NCI-H524 treated with DMSO at 0.1 percent for 48 hours (cell line): ENCODE measurements at places on chromosomes 2 and 18.

GRCh38 chr18:23131693-23132319, 3.5 kb upstream of the CABLES1 start:
- DNase-seq = no peak

- no peak for DNase-seq
Observed at GRCh38 chr2:212537726-212538304, 787 bp downstream of the ERBB4 start.

- DNase-seq = no peak
Observed at GRCh38 chr2:185278761-185279160, 459.8 kb upstream of the FSIP2 start.

DNA sequence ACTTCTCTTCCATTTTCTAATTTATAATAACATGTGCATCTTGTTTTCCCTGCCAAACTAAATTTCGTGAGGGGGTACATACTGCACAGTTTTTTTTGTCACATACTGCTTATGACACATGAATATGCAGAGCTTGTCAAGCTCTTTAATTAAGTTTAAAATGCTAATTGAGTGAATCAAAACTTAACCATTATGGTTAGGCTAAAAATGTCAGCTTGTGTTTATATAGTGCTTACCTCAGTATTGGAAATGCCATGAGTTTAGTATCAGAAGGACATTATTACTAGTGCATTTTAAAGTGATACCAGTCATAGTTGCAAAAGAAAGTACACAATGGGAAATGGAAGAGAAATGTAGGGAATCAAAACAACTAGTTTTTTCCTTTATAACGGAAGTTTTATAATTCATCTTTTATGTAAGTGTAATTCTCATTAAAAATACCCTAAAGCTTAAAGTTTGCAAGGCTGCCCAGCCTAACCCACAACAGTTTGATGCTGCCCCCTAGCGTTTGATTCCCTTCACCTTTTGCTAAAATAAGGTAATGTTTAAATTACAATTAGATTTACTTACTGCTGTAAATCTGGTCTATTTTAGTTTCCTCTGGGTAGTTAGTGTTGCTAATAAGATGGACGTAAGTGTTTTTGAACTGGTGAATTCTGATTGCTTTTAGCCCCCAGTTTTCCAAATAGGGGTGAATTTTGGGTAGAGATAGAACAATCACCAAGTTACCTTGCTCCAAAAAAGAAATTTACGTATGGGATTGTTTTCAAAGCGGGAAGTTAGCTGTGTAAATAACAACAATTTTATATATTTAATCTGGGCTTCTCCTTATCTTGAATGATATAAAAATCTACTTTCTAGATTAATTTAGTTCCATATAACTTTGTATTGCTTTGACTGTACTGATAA, 3.2 kb downstream of the SLC39A10 start:
- DNase-seq = no peak

GRCh38 chr2:153138651-153139375, 339.7 kb downstream of the RPRM start:
- no peak for DNase-seq

GRCh38 chr2:232038251-232038880, 76.9 kb downstream of the DIS3L2 start:
- no peak for DNase-seq

- DNase-seq = no peak
Observed at GRCh38 chr18:172361-172760, 14.0 kb downstream of the USP14 start.

- DNase-seq = no peak
Observed at GRCh38 chr18:31303771-31304170, 14.2 kb upstream of the DSG1 start.

DNA sequence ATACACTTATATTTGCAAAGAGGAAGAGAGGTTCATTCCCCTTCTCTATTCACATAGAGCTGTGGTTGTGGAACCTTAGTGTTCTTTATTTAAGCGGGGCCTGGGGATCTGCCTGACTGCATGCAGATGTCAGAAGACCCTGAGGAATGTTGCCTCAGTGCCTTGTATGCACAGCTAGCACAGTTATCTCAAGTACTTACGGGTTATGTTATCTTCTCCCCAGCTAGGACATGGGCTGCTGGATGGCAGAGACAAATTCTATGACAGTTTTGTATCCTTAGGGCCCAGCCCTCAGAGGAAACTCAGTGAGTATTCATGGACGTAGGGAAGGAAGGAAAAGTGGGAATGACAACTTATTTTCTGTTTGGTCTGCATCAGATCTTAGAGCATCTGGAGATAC, 37.7 kb upstream of the RTN4 start:
- no peak for DNase-seq

- DNase-seq = no peak
Observed at GRCh38 chr2:98912221-98912851, 23.7 kb downstream of the CRACDL start.

- no peak for DNase-seq
Observed at GRCh38 chr2:199663157-199663556, 187.8 kb downstream of the FTCDNL1 start.

DNA sequence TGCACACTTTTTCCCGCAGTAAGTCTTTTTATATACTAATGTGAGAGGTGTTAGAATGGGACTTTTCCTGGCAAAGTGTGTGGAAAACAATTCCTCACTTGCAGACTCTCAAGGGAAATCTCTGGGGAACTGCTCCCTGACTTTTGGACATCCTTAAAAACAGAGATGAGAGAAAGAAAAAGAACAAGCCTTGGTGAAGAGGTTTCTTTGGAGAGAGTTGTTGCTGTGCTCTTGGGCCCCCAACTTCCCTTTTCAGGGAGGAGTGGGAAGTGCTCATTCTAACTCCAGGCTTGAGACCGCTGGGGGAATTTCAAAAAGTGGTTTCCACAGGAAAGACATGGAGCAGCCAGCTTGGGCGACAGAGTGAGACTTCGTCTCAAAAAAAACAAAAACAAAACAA, 142.6 kb upstream of the SPRED2 start:
- no peak for DNase-seq

- DNase-seq = no peak
Observed at GRCh38 chr2:133766164-133766832, 198.0 kb upstream of the NCKAP5 start.

GRCh38 chr2:165203689-165204559, at the start of gene SCN3A:
Gene SCN3A (minus strand): TSS chr2:165204050. CDS start chr2:165176394, 27,656 bp downstream.
- peak; percentile 30 for DNase-seq

GRCh38 chr18:48228301-48228715, 180.9 kb downstream of the ZBTB7C start:
- DNase-seq = no peak

DNA sequence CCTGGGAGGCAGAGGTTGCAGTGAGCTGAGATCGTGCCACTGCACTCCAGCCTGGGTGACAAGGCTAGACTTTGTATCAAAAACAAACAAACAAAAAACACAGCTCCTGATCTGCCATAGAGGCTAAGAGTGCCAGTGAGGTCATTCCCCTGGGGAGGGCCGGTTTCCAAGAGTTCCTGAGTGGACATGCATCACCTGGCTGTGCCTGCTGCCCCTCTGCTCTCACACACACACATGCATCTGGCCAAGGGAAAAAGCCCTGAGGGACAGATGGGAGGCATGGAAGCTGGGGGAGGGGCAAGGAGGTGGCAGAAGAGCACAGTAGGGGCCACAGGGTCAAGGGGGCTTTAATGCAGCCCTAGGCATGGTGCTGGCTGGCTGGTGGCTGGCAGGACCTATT, 60.4 kb downstream of the ZBTB7C start:
- peak; percentile 16 for DNase-seq

DNA sequence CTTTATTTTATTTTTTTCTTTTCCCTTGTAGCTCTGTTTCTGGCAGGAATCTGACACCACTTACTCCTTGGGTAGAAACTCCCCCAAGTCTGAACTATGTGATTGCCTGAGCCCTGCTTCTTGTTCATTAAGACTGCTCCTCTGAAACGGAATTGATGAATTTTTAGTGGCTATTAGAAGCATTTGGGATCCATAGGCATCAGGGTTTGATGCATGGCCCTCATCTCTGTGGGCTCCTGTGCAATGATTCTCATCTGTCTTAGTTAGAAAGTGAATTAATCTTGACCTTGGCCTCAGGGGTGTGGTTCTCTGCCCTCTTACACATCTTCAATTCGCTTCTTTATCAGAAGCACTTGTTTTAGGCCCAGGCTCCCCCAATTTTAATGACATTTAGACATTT, 31.0 kb upstream of the DARS1 start:
- DNase-seq = no peak

DNA sequence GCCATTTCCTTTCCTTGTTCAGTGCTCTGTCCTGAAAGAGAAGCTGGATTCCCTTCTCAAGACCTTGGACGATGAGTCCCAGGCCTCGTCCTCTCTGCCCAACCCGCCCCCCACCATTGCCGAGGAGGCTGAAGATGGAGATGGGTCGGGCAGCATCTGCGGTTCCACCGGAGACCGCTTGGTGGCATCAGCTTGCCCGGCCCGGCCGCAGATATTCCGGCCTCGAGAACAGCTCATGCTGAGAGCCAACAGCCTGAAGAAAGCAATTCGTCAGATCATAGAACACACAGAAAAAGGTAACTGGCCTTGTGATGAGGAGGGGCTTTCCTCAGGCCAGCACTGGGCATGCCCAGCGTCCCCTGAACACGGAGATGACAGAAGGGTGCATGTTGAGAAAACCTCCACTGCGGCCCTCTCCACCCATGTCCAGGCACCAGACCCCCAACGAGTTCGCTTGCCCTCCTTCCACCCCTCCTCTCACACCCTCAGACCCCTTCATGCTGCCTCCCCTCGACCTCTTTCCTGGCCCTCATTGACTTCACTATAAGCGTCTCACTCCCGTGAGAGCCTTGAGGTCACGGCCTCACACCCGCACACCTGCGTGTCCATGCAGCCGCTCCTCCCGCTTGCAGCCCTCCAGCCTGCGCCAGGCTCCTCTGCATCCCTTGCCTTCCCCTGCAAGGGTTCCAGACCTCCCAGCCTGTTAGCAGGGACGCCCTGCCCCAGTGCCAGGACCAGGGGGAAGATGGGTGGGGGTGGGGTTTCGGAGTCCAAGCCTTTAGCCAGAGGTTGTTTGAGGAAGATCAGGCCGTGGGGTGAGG, 95.0 kb downstream of the DGKD start:
- DNase-seq = no peak

DNA sequence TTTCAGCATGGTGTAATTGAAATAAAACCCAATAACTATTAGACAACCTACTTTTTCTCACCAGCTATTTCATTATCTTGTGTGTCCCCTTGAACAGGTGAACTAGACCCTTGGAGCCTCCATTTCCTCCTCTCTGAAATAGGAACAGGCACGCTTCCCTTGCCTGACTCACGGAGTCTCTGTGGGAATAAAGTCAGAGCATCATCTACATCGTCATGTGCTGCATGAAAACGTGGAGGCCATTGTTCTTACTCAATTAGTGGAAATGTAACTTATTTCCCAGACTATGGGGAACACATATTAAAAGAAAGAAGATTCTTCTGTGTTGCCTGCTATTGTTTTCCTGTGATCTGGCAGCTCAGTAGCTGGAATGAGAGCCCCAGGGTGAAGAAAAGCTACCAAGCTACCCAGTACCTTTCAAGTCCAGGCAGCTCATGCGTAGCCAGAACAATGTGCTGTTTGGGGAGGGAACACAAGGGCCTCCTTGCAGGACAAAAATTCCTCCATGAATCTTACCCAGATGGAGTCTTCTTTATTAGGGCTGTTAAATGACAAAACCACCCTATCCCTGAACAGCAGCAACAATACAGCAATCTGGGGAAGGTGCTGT, 59.8 kb downstream of the SOX11 start:
- DNase-seq = no peak

DNA sequence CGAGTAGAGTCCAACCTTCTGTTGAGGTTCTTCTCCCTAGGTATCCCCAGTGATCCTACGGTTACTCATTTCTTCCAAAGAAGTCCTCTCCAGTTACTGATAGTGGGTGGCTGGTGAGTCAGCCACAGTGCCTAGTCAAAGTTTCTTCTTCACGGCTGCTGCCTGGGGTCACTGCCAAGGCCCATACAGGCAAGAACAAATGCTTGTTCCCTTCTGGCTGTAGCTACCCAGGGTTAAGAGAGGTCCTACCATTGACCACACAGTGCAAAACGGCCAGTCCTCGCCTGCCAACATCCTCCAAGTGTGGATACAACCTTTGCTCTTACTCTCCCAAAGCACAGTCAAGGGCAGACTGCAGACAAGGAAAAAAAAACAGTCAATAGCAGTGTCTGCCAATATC, 2.9 kb upstream of the PTPN4 start:
- DNase-seq = no peak

GRCh38 chr2:105989070-105989469, 205.0 kb downstream of the UXS1 start:
- no peak for DNase-seq

DNA sequence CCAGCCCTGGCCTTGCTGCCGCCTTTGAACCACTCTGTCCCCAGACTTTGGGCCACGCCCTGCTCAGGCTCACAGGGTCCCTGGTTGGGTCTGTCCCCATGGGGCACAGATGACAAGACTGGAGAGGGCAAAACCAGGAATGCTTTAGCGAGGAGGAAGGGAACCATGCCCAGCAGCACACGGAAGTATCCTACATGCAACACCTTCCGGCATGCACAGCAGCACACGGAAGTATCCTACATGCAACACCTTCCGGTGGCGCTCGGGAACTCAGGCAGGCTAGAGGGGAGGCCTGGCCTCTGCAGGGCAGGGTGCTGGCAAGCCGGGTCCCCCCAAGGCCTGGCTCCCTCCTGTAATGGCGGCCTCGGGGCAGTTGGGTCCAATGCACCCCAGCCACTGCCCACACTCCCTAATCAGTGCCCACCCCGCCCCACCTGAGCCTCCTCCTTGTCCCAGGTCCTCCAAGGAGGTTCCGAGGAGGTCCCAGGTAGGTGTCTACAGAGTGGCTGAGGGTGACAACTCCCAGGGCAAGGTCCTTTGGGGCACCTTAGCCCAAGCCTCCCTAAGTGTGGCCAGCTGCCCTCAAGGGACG, 33.6 kb upstream of the SNED1 start:
- no peak for DNase-seq

- no peak for DNase-seq
Observed at GRCh38 chr2:39837856-39838453, 58.9 kb upstream of the THUMPD2 start.

DNA sequence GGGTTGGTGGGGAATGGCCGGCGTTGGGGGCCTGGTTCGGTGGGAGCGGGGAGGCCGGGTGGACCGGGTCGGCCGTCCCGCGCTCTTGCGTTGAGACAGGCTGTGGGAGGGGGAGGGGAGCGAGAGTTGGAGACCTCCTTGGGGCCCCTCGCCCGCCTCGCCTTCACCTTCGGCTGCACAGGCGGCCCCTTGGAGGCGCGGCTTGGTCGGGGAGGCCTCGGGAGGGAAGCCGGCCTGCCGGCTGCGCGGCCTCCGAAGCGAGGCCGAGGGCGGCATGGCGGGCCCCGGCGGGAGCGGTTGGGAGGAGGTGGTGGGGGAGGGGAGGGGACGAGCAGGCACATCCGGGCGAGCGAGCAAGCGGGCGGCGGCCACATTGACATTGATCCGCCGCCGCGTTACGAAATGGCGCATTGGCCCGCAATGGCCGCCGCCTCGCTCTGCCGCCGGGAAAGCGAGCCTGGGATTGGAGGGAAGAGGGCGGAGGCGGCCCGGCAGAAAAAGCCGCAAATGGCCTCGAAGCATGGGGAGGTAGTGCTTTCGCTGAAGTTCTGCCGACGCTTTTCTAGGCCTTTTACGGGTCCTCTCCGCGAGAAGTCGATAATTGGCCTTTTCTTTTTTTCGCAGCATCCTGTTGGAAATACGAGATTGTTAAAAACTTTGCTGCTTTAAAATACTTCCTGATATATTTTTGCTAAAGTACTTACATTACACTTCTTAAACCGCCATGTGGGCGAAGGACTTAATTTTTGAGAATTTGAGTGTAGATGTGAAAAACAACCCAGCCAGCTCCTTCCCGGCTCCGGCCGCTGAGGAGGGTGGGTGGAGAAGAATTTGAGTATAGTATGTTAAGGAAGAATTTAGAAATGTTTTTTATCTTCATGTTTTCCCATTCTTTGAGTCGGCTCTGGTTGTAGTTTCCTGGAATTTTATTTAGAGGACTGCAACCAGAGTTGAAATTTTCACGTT, 580 bp downstream of the HNRNPA3 start:
- peak; percentile 29 for DNase-seq

GRCh38 chr18:24801001-24801400, 340.6 kb downstream of the HRH4 start:
- DNase-seq = no peak
